ENCODE measurements at places on chromosomes 11 and 22.

DNA sequence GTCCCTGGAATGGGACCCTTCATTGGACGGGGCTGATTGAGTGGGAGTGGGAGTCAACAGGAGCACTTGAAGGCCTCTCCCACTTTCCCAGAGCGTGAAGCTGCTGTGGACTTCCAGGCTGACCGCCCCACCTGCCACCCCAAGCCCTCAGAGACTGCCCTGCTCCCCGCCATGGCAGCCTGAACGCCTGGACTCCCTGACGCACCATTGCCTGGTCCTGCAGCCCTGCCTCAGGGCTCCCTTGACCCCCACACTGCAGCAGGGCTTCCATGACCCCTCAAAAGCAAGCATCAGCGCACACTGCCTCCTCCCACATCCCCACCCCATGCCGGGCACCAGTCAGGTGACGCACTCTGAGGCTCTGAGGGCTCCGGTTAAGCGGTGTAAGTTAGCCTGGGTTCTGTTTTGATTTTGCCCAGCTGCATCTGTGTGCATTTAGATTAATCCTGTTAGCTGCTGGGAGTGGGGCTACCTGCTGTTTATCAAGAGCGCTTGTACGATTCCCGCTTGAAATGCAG is 39.4 kb downstream of the TRIM29 start:
- no peak for DNase-seq

GRCh38 chr22:50674130-50674500 is 1.5 kb downstream of the SHANK3 start:
- no peak for DNase-seq

GRCh38 chr11:34132261-34132965 is 27.0 kb downstream of the NAT10 start:
- DNase-seq, result no peak

DNA sequence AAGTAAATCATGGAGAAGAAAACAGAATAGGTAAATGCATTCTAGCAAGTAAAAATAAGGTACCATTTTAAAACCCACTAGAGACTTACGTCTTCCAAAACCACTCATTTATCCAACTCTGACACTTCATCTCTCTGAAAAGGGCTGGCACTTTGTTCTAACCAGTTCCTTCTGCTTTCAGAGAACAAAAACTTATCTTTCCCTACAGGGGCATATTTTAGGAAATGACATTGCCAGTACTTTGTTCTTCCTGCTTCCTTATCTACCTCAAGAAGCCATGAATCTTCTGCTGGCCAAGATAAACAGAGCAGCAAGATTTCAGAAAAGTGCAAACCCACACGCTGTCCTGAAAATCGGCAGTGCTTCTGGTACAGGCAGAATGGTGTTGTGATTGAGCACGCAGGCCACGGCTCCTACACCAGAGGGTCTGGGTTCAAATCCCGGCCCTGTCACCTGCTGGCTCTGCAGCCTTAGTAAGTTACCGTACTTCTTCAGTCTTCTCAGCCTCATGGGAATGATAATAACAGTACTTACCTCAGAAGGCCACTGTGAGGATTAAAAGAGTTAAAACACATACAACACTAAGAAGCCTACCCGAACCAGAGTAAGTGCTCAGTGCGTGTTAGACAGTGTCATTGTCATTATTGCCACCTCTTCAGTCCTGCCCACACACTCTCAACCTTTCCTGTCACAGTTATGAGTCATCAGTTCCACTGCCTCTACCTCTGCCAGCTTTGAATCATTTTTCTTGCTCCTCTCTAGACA is 11.0 kb downstream of the MPZL3 start:
- peak; percentile 68 for DNase-seq

DNA sequence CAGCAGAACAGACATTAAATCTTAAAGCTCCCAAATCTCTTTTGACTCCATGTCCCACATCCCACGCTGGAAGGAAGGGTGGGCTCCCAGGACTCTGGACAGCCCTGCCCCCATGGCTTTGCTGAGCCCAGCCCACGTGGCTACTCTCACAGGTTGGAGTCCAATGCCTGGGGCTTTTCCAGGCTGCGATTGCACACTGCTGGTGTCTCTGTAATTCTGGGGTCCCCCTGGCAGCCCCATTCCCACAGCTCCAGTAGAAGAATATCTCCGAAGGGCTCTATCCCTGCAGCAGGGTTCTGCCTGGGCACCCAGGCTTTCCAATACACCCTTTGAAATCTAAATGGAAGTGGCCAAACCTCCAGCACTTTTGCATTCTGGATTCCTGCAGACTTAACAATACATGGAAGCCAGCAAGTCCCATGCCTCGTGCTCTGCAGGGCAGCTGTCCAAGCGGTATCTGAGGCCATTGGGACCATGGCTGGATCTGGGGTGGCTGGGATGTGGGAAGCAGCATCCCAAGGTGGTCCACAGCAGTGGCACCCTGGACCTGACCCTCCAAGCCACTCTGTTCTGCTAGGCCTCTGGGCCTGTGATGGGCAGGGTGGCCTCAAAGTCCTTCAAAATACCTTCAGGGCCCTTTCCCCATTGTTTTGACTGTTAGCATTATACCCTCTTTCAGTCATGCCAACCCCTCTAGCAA is 47.9 kb upstream of the TH start:
- DNase-seq, result no peak

- DNase-seq, result no peak
These were observed 18.0 kb downstream of the FLRT1 start for GRCh38 chr11:64053699-64054098.

GRCh38 chr11:85913513-85913912 is 58.3 kb downstream of the CCDC83 start:
- DNase-seq, result no peak

DNA sequence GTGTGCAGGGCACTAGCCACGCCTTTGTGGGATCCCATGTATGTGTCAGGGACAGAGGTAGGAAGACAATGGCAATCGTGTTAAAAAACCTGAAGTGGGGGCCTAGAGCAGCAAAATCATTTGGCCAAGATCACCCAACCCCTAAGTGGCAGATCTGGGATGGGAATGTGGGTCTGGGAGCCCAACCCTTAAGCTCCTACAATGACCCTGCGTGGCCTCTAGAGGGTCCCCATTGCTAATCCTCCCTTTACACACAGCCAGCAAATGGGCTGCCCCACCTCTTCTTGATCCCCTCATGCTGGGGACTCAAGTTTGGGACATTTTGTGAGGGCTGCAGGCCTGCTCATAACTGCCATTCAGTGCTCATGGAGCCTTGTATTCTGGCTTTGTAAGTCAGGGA is 73.2 kb upstream of the SUSD2 start:
- DNase-seq, result no peak

DNA sequence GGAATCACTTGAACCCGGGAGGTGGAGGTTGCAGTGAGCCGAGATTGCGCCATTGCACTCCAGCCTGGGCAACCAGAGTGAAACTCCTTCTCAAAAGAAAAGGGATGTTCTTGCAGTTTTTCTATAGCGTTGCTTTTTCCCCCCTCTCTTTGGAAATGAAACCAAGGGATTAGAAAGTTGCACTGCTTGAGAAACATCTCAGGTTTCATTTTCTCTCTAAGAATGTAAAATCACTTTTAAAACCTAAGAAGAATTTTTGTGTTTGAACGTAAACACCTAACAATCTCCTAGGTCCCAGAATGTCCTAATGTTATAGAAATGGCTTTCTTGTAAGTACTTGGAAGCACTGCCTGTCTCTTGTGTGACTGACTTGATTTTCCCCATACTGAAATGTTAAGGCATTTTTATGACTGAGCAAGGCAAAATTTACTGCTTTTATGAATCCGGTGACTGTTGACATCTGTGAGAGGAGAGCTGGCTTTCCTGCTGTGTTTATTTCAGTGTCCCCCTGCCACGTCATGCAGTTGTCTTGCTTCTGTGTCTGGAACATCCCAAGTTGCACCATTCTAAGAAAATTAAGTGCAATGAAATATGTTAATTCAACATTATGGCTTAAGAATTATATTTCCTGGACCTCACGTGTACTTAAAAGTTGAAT is 37.7 kb downstream of the NF2 start:
- DNase-seq, result no peak

GRCh38 chr11:83982825-83983224 is 696.7 kb upstream of the CCDC90B start:
- no peak for DNase-seq

- DNase-seq, result peak; percentile 75
These were observed 43.8 kb downstream of the TRMU start for GRCh38 chr22:46379066-46379930.

DNA sequence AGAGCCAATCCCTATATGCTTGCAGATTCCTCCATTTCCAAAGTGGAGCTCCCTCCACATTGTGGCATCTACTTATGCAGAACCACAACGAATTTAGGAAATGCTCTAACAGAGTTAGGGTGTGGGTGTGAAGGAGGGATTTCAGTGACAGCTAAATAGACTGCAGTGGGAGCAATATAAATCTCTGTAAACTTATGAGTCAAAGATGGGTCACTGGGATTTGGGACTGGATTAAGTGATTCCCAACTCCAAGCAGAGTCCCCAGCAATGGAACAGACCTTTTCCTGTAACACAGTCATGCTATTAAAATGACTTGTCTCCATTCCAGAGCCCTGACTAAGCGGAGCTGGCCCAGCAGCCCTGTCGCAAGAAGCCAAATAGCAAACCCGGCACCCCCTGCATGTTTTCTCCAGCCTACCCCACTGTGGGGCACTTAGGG is 36.6 kb downstream of the RPL27A start:
- DNase-seq, result no peak
